Panc1 (cell line): ENCODE measurements at places on chromosomes 3 and 15.

- no peak for DNase-seq
These were observed 847.7 kb downstream of the EPHA3 start for GRCh38 chr3:89955156-89955555.

DNA sequence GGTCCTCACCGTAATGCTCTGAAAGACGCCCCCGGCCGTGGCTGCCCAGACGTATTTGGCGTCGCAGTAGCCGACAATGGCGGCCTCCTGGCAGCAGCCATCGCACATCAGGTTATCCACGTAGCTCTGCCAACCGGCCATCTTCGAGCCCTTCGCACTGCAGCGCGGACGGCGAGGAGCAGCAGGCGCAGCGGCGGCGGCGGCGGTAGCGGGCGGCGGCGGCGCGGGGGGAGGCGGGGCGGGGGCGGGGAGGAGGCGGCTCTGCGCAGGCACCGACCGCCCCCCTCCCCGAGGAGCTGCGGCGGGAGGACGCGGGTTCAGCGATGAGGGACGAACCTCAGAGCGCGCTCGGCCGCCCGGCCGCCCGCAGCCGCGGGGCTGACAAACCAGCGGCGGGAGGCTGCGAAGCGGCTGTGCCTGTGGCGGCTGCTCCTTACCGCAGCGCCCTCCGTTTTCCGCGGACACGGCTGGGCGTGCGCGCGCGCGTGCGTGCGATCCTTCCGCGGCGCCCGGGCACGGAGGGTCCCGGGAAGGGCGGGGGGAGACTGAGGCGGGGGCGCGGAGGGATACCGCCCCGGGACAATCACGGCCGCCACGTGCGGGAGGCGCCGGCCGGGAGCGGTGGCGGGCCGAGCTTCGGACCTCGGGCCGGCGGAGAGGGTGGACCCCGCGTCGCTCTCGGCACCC lies at the start of gene PFN2:
TSS of gene PFN2 (minus strand) at position 180 of the 687 bp plus-strand sequence. CDS start at position 141, 39 bp downstream.
- no peak for DNase-seq

DNA sequence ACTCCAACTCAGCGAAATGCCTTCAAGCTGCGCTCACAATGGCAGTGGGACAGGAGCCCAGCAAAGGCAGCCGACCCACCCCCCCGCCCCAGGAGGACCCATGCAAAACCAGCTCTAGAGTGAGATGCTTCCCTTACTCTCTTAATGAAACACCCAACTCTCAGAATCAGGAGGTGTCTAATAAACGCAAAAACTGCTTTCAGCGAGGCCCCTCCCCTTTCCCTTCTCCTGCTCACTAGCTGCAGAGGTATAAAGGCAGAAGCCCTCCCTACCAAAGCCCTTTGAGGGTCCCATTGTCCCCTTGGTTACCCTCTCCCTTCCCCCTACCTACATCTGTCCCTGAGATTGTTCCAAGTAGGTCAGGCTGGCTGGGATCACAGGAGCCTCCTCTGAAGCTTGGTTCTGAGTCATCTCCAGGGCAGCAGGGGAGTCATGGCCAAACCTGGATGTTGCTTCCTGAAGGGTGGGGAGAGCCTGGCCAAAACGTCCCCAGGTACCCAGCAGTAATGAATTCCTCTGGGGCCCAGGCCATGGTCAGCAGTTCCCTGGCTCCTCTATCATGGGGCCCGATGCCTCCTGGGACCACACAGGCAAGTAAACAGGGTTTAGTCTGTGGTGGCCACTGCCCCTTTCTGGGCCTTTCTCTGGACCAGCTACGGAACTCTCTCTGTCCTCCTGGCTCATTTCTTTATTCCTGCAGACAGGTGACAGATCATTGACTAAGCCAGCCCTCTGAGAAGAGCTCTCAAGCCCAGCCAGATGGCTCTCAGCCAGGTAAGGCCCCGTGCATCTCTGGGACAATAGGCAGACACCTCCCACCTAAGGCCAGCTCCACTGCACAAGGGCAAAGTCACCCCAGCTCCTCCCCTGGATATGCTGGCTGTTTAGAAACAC lies 8.6 kb downstream of the KLHL25 start:
- DNase-seq = no peak

DNA sequence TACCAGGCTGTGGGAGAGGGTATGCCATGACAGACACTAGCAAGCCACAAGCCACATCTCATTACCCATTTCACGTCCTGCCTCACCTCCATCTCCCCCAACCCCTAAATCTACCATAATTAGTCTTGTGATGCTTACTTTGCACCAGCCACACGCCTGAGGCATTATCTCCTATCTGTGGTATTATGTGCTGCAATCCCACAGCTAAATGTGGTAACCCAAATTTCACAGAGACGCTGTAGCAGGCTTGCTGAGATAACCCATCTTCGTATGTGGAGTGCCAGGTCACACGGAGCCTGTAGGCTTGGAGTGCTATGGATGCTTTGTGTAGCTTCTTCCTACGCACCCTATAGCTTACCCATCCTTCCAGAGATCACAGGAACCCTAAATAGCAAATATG lies 256.7 kb upstream of the KCNH8 start:
- no peak for DNase-seq

- DNase-seq = no peak
These were observed 33.9 kb downstream of the CCDC12 start for GRCh38 chr3:46942481-46943236.

DNA sequence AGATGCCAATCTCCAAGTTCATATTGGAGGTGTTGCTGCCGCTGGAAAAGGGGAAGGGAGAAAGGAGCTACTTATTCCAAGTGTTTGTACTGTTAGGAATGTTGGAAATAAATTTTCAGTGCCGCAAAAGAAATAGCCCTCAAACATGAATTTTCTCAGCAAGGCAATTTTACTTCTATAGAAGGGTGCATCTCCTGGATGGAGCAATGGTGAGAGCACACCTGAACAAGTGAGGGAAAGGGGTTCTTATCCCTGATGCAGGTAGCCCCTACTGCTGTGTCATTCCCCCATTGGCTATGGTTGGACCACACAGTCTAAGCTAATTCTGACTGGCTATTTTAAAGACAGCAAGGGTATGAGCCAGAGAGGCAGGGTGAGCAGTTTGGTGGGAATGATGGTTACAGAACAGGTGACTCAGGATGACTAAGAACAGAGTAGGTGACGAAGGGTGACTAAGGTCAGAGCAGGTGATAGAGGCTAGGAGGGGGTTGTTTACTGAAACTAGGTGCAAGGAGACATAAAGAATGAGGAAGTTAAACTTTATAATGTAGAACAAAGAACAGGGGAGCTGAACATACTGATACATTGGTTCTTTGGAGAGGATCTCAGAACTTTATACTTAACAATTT lies 503.5 kb downstream of the EDEM1 start:
- DNase-seq = no peak

GRCh38 chr3:116749388-116749787 lies 39.8 kb downstream of the TUSC7 start:
- DNase-seq = no peak

DNA sequence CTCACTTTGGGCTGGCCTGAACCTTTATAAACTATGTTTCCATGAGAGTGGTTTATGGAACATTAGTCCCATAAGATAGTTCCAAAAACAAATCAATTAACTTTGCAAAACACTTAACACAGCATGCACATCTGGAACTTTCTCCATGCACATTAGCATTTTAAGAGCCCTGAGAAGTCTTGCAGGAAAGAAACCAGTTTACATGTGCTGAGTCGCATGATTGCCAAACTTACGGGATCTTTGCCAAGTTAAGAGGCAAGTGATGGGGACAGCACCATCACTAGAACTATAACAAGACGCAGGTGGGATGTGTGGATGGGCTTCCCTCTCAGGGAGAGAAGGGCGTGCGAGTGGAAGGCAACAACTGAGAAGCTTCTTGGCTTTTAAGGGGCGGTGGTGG lies 20.7 kb downstream of the ADAMTS9 start:
- no peak for DNase-seq

DNA sequence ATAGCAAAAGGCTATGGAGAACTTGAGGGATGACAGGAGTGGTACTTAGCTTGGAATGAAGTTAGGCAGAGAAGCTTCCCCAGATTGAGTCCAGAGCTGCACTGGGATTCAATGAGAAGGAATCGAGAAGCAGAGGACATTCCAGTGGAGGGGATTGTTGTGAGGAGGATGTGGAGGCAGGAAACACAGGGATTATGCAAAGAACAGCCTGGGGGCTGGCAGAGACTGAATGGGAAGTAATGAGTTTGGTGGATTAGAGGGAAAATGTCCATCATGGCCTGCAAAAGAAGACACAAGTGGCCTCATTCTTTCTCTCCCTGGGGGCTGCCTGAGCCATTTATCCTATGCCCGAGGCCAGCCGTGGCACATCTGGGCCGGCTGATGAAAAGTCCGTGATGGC lies 20.5 kb upstream of the SCN10A start:
- no peak for DNase-seq

GRCh38 chr3:4821338-4821737 lies 157.9 kb upstream of the BHLHE40 start:
- no peak for DNase-seq

- no peak for DNase-seq
These were observed 338.5 kb downstream of the TUSC7 start for GRCh38 chr3:117047951-117048705.

- no peak for DNase-seq
These were observed 19.4 kb downstream of the CDV3 start for GRCh38 chr3:133592843-133593242.

DNA sequence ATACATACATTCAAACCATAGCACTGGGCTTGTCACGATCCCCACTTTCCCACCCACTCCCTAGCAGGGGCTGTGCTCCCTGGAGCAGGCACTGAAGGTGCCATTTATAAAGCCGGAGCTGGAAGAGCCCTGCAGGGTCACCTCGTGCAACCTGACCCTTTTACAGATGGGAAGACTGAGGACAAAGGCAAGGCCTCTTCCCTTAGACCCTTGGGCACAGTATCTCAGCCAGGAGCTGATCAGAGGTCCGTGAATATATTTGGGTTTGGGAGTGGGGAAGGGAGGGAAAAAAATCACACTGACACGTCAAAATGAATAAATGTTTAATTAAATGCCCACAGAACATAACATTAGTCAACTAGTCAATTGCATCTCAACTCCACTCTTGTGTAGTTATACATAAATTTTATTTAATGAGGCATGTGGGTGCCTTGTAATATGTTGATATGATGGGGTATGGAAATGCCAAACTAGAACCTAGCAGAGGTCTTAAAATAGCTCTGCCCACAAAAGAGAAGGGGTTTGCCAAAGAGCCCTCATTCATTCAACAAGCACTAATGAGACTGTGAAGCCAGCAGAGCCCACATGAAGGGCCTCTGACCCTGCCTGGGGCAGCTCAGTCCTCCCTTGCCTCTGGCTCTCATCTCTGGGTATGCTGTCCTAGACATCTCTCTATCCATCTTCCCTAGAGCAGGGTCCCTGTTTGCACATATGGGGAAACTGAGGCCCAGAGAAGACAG lies 119.4 kb downstream of the NUP210 start:
- no peak for DNase-seq

DNA sequence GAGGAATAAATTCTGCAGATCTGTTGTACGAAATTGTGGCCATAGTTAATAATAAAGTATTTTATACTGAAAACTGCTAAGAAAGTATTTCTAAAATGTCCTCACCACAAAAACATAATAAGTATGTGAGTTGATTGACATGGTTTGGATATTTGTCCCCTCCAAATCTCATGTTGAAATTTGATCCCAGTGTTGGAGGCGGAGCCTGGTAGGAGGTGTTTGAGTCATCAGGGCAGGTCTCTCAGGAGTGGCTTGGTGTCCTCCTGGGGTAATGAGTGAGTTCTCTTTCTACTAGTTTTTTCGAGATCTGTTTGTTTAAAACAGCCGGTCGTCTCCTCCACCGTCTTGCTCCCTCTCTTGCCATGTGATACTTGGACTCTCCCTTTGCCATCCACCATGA lies 424.1 kb upstream of the KCNMB2 start:
- no peak for DNase-seq

DNA sequence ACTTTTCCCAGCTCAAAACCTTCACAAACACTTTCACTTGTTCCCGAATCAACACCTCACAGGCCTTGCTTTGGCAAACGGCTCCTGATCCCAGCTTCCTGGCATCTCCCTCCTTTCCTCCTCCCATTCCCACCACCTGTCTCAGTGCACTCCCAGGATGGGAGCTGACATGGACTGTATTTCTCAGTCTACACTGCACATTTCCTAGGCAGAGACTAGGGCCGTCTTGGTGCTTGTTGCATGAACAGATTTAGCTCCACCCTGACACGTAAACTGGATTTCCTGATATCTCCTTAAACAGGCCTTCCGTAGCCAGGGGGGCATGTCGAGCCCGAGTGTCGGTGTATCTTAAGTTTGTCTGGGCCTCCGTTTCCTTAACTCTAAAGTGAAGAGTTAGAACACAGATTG lies 790 bp upstream of the WHAMM start:
- DNase-seq = no peak

- DNase-seq = no peak
These were observed 477.4 kb downstream of the NAALADL2 start for GRCh38 chr3:175336406-175337133.

DNA sequence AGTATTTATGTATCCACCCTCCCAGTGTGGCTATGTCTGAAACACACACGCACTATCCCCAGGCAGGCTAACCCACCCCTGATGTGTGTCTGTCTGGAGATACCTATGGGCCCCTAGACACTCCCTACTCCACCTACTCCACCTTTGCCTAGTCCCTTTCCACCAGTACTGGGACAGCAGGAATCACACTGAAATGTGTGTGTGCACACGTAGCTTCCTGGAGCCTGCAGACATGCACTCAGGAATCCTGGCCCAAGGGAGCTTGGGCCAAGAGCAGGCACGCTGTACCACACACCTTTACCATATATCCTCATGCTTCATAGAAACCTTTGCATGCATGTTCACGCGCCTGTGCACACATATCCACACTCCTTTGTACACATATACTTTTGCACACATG lies 6.9 kb upstream of the PTH1R start:
- DNase-seq = no peak

- DNase-seq = no peak
These were observed 346.9 kb downstream of the WDR72 start for GRCh38 chr15:53412542-53412941.

DNA sequence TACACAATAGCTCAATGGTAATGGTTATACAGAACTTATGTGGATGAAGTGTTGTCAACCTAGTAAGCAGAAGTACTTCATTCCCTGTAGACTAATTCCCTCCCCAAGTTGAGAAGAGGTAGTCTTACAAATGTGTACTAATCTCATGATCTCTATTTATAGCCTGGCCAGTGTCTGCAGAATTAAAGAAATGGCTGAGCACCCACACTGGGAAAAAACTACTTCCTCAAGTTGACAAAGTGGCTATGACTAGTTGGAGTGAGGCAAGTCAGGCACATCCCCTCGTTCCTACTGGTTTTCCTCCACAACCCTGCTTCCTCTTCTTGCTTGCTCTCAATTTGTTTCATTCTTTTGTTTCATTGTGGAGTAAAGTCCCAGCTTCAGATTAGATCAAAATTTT lies 566.7 kb upstream of the ZNF717 start:
- DNase-seq = no peak

DNA sequence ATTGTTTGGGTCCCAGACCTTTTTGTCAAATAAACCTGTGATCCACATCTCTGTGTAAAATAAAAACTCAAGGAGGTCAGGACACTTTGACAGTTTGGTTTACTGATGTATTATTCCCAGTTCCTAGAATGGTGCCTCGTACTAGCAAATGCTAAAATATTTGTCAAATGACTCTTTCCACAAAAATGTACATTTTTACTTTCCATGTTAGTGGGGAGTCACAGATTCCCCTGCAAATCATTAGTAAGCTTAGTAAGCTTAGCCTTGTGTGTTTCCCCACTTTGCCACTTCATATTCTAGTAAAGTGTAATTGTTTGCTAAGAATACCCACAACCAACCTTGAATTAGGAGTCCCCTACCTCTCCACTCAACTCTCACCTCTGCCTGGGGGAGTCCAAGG lies 2.4 kb upstream of the MAGI1 start:
- DNase-seq = no peak
